Anterior cingulate cortex (tissue), 58 donors: ENCODE measurements at places on chromosomes 12 and 14.
A peak's percentile ranks its signal among the peaks of the same experiment; 100 is the strongest.

DNA sequence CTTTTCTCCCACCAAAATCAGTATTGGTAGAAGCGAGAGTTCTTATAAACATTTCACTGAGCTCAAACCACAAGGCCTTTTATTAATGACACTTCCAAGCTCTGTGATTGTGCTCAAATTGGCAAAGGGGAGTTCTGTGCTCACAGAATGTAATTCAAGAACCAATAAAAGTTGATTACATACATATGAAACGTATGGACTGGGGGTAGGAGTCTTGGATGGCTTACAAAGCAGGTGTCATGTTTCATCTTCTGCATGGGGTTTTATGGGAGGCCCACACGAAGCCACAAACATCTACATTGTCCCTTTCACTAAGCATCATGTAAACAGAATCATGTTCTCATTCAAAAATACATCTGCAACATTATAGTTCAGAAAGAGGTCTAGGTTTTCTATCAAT lies 828.3 kb downstream of the VRK1 start:
- DNase-seq: no peak

GRCh38 chr12:49923035-49923644 lies 19.4 kb upstream of the FAIM2 start:
- no peak for DNase-seq

DNA sequence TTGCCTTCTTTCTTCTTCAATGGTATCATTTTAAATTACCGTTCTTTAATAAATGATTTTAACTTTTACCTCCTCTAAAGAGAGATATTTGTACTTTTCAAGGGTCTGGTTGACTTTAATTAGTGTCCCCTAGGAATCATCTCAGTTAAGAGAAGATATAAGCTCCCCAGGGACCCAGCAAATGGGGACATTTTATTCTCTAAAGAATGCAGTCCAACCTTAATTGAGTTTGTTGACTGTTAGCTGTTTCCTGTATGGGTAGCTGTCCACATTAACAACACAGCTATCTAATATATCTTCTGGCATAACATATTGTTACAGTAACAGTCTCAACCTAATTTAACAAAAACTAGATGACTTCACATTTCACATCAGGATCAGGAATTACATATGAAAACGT lies 241.6 kb upstream of the NPAS3 start:
- DNase-seq: no peak

- DNase-seq: no peak
Observed at GRCh38 chr14:92668276-92668973, 80.0 kb downstream of the LGMN start.

DNA sequence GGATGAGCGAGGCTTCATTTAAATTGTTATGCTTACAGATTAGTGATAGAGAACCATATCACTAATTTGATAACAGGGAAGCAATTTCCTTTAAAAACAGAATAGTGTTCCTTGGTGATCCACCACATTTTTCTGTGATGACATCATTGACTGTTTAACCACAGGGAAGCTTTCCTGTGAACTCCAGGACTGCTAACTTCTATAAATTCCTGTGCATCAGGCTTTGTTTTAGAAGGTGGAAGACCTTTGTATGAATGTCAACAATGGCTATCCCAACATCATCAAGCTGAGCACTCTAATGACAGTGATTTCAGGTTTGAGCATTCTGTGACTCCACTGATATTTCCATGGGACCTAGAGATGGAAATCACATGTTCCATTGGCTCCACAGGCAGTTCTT lies 177.1 kb downstream of the RMST start:
- DNase-seq: no peak

DNA sequence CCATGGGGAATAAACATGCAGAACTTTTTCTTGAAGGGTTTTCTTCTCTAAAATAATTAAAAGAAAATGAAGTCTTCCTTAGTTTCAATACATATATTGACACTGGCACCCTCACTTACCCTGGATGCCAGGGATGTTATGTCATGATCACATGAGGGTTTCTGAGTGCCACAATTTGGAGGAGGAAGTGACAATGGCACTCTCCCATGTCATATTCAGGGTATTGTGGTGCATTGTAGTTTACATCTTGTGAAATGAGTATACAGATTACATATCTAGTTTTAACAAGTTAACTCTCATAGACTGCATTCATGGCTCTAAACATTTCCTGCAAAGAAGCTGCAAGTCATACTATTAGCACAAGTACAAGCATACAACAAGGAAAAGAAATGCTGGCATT lies 37.7 kb downstream of the CCDC177 start:
- no peak for DNase-seq

- DNase-seq: no peak
Observed at GRCh38 chr12:90393089-90393488, 561.9 kb downstream of the CCER1 start.

DNA sequence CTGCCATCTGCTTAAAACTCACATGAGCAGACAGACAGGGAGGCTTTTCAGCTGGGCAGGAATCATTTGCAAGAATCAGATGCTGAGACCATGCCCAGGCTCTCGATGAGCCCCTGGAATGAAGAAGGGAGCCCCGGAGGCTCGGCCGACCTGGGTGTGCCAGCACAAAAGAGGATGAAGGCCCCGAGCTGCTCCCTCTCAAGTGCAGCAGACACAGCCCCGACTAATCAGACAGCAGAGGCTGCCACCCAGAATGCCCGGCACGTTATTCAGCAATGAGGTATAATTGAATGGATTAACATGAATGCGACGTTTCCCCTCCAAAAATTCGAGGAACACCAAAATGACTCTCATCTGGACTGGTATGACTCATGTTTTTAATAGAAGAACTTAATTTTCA lies 58.9 kb downstream of the BCL11B start:
- no peak for DNase-seq

DNA sequence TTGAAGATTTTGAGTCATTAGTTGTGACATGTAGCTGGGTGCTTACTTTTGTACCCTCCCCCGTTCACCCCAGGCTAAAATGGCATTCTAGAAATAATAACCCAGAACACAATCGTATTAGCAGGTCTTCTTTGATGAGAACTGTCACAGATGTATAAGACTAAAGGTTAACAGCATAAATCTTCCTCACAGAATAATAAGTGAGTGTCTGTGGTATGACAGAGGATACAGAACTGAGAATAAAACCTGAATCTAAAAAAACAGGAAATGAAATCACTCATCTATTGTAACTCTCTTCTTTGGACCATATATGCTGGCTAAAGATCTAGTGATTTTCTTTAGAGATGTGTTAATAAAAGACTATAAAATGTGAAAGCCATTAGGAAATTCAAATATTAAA lies 746.6 kb downstream of the LRFN5 start:
- DNase-seq: no peak

GRCh38 chr14:93648440-93649168 lies 139.7 kb downstream of the PRIMA1 start:
- DNase-seq: no peak

GRCh38 chr12:9827209-9827888 lies at the start of gene KLRF1:
TSS of gene KLRF1 (plus strand) at chr12:9827481. CDS start at chr12:9827545, 64 bp downstream.
- DNase-seq: no peak

- DNase-seq: no peak
Observed at GRCh38 chr12:11446372-11446771, 51.0 kb upstream of the PRB2 start.

GRCh38 chr12:62328296-62328921 lies 68.2 kb downstream of the USP15 start:
- DNase-seq: no peak

DNA sequence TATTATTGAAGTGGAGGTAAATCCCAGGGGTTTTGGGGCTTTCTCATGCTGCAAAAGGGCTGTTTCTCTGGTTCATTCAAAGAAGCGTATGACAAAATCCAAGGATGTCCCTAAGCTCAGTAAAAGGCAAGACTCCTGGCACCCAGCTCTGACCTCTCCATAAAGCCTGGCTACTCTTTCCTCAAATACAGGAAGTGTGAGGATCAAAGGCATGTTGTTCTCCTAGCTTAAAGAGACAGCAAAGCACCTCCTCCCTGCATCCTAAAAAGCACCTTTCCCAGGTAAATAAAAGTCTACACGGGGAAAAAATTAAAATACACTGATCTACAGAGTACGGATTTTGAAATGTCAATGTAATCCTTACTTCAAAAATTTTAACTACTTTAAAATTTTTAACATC lies 118.6 kb downstream of the LMNTD1 start:
- no peak for DNase-seq

- DNase-seq: no peak
Observed at GRCh38 chr12:82124711-82125380, 233.3 kb downstream of the CCDC59 start.

DNA sequence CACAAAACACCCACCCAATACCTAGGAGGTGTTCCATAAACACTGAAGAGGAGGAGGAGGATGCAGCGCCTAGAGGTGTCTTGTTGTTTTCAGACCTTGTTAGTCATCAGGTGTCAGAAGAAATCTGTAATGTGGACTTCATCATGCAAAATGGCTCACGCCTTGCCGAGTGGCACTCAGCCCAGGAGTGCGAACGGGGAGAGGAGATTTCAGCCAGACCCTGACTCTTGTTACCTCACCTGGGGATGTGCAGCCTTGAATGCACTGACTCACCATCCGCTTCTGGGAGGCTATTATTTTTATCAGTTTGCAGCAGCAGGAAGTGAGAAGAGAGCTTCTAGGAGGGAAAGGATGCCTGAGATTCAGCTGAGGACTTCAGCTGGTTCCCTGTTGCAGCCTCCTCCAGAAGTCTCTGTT lies 48.2 kb upstream of the PLXNC1 start:
- no peak for DNase-seq

GRCh38 chr12:11916771-11917170 lies 154.0 kb upstream of the BCL2L14 start:
- no peak for DNase-seq

DNA sequence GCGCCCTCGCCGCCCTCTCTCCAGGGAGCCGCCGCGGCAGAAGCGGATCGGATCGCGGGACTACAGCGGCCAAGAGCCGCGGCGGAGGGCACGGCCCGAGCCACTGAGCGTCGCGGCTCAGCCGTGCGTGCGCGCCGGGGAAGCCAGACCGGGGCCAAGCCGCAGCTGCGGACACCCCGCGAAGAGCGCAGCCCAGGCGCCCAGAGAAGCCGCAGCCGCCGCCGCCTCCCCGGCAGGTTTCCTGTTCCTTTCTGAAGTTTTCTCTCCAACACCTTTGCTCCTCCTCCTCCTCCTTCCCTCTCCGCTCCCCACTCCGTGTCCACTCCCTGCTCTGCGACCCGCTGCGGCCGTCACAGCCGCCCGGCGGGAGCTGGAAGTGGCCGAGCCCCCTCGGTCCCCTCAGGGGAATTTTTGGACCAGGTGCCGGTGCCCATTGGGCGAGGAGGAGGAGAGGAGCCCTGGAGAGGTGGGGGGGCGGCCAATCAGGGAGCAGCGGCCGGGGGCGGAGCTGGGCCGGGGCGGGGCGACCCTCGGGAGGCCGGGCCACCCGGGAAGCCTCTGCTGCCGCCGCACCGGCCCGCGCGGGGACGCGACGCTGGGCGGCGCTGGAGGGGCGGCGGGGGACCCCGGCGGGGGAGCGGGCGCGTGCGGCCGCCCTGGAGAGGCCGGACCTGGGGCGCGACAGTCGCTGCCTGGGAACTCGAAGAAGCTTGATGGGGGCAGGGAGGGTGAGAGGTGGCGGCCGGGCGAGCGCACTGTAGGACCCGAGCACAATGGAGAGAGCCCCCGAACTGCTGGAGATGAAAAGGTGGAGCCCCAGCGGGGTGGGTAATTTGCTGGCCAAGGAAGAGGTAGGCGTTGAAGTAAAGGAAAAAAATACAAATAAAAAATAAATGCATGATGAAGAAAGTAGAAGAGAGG lies at the start of gene ITPR2:
Gene ITPR2 (minus strand): TSS at position 373 of the 921 bp plus-strand sequence. CDS start 413 bp downstream, outside the sequence.
- peak; percentile 84 for DNase-seq

DNA sequence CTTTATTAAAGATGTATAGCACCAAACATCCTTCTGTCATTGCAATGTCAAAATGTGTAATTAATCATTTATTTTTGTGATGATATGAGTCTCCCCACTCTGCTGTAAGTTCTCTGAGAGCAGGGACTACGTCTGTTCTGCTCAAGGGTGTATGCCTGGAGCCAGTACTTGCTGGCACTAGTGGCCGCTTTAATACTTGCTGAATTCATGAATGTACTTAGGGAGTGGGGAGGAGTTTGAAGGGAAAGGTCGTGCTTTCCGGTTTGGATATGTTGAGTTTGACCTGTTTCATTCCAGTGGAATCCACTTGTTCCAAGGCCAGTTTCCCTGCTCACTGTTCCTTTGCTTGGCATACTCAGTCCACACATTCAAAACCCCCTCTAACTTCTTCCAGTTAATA lies 1.9 kb upstream of the DCAF5 start:
- DNase-seq: no peak

GRCh38 chr12:85190728-85191127 lies 89.3 kb upstream of the ALX1 start:
- DNase-seq: no peak

GRCh38 chr14:36047912-36048311 lies 128.6 kb downstream of the PTCSC3 start:
- no peak for DNase-seq

- no peak for DNase-seq
Observed at GRCh38 chr14:21047378-21047781, 5.2 kb downstream of the RNASE7 start.

- DNase-seq: no peak
Observed at GRCh38 chr14:99524091-99524661, 43.0 kb downstream of the CCNK start.

DNA sequence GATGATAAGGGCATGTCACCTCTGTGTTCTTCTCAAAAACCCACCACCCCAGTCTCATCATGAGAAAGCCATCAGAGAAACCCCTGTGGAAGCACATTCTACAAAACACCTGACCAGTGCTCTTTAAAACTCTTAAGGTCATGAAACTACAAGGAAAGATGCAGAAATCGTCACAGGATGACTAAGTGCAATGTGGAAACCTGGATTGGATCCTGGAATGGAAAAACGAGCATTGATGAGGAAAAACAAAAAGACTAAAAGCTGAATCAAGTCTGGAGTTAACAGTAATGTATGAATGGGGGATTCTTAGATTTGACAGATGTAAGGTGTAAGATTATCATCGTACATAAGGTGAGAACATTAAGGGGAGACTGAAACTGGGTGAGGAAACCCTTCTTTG lies 211.0 kb downstream of the TBX5 start:
- DNase-seq: no peak

- DNase-seq: peak; percentile 74
Observed at GRCh38 chr12:56258068-56258819, at the start of gene ANKRD52. TSS of gene ANKRD52 (minus strand) at chr12:56258384. CDS start at chr12:56258269, 115 bp downstream.

DNA sequence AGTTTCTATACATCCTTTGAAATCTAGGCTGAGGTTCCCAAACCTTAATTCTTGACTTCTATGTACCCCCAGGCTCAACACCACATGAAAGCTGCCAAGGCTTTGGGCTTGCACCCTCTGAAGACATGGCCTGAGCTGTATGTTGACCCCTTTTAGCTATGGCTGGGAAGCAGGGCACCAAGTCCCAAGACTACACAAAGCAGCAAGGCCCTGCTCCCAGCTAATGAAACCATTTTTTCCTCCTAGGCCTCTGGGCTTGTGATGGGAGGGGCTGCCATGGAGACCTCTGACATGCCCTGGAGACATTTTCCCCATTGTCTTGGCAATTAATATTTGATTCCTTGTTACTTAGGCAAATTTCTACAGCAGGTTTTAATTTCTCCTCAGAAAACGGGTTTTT lies 207.0 kb downstream of the ADAMTS20 start:
- DNase-seq: no peak
